ENCODE measurements at places on chromosomes 7 and 10.

- no peak for DNase-seq
These were observed 146.1 kb downstream of the VPS50 start for GRCh38 chr7:93378131-93378760.

DNA sequence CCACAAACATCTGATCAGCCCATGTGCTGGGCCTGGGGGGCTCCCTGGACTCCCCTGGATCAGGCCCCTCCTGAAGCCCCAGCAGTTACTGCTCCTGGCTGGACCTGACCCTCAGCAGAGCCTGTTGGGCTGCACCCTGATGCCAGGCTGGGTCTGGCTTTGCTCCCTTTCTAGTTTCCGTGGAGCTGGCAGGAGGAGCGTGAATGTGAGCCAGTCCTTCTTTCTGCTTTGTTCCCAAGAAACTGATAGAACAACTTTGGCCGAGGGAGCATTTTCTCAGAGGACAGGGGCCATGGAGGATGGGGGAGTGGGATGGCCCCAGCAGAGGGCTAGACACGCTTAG lies 128.2 kb downstream of the NEURL1 start:
- DNase-seq = no peak

DNA sequence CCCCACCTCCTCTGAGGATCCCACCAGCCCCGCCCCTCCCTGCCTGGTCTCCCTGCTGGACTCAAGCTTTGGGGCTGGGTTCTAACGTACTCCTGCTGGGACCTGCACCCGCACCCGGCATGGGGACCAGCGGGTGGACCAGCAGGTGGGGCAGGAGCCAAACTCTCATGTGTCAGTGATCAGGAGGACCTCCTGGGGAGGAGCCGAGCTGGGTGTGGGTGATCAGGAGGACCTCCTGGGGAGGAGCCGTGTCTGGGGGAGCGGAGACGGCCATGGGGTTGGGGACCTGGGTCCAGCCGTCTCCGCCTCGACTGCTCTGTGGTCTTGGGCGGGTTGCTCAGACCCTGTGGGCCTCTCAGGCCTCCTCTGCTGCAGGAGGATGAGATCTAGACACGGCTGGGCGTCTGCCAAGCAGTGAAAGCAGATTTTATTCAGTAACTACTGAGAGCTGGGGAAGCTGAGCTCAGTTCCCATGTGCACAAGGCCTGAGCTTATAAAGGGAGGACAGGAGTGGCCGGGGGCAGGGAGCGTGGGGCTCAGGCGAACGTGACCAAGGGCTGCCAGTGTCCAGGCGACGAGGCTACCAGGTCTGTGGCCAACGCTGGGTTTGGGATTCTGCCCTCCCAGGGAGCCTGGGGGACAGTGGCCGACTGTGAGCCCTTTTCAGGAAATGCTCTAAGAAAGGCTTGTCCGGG lies 33.6 kb upstream of the UTF1 start:
- DNase-seq = no peak

- peak; percentile 15 for DNase-seq
These were observed 240.9 kb upstream of the KAT6B start for GRCh38 chr10:74585231-74586087.

DNA sequence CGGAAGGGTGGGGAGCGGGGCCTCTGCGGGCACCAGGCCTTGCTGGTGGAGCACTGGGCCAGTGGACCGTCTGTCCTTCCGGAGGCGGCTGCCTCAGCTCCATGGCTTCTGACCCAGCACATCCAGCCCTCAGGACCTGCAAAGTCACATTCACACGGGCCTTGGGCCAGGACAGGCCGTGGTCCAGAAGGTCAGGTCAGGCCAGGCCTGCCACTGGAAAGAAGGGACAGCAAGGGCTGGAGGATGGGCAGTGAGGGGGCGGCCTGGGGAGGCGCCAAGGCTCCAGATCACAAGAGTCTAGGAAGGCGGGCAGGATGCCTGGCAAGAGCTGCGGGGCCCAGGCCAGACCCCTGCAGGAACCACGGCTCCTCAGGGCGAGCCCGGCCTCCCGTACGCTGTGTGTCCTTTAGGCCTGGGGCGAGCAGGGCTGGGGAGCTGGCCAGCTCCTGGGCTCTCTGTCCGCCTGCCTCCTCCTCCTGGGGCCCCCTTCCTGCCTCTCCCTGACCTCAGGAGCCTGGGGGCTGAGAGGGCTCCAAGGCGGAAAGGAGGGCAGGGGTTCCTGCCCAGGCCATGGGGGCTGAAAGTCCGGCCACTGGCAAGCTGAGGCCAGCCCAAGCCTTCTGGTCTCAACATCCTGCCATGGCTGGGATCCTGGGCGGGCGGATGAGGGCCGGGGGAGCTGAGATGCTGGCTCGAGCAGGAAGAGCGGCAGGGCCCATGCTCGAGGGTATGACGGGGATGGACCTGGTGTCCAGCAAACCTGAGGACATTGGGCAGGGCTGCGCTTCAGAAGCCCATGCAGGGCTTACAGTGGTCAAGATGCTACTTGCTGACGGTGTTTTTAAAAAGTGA lies 225.8 kb downstream of the ELFN1 start:
- DNase-seq = no peak

DNA sequence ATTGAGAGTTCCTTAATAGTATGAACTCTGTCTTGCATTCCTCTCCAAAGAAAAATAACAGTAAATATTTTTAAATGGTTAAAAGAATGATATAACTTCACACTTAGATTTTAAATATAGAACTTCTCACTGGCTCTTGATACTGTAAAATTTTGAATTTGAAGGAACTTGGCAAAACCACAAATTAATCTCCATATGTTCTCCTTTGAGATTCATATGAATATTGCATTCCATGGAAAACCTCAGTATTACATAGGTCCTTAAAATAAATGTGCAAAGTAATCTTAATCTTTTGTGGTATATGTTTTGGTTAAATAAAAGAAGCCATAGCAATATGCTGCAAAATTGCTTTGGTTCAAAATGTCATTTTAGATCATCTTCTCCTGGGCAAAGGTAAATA lies 1137.6 kb upstream of the LRRTM3 start:
- no peak for DNase-seq

DNA sequence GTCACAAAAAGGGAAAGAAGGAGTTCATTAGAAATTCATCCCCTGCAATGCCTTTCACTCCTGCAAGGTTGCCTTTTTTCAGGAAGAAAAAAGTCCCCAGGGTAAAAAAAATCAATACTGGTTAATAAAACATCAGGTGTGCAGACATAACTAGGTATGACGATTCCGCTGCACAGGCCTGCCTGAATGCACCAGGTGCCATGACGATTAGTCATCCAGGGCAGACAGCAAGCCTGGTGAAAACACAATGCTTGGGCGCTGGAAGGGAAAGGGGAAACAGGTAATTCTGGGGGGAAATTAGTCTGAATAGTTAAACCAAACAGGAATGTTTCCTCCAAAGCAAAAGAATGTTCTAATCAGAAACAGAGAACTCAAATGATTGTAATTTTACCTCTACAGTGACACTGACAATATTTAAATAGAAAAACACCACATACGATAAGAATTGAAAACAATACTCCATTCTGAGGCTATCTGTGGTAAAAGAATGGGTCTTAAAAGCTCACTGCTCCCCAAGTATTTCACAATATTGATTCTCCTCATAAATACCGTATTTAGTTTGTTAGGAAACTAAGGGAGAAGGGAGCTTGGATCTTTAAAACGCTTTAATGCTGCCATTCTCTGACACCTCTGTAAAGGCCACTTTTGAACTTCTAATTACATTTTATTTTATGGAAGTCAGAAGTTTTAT lies 45.2 kb downstream of the VPS41 start:
- no peak for DNase-seq

GRCh38 chr10:119401671-119402395 lies 140.7 kb downstream of the RGS10 start:
- no peak for DNase-seq

DNA sequence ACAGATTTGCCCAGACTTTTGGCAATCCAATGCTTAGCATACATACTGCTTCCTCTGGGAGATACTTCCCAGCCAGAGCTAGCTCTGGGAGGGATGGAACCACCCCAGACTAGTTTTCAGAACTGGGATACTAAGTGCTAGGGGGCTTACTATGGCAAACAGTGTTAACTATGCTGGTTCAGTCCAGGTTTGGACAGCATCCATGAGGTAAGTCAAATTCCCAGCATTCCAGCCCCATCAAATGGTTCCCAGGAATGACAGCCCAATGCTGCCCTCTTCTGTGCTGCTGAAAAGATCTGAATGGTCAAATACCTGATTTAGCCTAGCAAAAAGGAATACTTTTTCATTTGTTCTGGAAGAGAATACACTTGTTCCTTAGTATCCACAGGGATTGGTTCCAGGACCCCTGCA lies 141.7 kb upstream of the CCDC6 start:
- no peak for DNase-seq

Measured in activated T-cell treated with anti-CD3 and anti-CD28 coated beads for 1 hour (primary cell).